ENCODE measurements at places on chromosomes 1 and 21.

DNA sequence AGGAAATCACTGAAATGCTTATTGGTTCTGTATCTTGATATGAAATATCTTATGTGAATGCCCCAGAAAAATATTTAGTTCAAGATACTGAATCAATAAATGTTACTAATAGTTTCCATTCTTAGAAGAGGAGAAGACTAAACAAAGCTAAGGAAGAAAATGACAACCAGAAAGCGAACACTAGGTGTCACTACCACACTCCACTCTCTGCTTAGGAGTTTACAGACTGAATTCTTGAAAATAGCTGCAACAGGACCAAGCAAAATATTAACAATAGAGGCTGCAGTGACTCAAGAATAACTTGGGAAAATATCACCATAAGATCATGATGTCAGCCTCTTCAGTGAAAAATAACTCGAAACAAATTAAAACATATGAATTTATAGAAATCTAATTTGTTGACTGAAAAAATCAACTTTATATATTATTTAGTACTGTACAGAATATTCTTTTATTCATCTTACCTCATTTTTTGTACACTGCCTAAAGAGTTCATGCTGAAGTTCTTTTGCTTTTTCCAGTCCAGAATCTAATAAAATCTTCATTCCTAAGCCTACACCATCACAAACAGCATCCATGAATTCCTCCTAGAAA is 61.6 kb downstream of the KIF14 start:
- peak; percentile 54 for DNase-seq

GRCh38 chr1:176144526-176144925 is 62.6 kb downstream of the COP1 start:
- DNase-seq, result no peak

GRCh38 chr1:59415286-59415850 is 118.5 kb downstream of the FGGY start:
- DNase-seq, result no peak

DNA sequence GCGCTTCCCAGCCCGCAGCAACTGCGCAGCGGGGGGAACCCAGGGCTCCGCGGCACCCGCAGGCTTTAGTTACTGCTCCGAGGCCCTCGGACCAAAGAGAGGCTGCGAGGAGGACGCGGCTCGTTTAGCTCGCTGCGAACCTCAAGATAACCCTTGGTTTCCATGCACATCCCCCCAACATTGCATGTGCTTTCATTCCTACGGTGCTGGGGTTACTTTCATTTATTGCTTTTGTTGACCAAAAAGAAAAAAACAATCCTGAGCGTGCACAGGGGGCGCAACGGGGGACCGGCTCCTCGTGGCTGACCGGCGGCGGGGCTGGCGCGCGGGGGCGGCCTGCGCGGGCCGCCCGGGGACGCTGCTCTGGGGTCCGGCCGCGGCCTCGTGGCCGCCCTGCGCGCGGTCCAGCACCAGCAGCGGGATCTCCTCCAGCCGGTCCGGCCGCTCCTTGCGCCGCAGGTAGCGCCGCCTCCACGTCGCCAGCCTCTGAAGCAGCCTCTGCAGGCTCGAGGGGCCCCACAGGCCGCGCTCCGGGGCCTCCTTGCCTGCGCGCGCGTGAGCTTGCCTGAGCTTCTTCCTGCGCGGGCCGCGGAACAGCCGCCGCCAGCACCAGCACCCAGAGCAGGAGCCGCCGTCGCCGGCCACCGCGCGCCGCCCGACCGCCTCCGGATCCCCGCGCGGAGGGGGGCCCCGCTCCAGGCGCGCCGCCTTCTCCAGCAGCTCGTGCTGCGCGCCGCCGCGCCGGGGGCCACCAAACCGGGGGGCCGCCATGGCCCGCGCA is 77.4 kb downstream of the DESI2 start:
- DNase-seq, result peak; percentile 79

DNA sequence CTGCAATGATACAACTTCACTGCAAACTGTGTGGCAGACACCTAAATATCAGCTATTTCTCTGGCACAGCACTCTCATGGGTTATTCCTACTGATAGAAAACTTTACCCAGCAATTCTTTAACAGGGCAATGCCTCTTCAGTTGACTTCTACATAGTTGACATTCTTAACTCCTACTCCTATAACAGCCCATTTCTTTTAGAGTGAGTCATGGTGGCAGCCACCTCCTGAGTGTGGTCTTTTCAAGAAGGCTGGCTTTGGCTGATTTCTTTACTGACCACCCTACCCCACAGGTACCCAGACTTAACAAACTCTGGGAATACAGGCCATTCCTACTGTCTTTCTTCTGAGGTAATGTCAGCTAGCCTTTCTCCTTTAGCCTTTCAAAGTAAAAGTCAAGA is 805.8 kb upstream of the ADGRL2 start:
- no peak for DNase-seq

DNA sequence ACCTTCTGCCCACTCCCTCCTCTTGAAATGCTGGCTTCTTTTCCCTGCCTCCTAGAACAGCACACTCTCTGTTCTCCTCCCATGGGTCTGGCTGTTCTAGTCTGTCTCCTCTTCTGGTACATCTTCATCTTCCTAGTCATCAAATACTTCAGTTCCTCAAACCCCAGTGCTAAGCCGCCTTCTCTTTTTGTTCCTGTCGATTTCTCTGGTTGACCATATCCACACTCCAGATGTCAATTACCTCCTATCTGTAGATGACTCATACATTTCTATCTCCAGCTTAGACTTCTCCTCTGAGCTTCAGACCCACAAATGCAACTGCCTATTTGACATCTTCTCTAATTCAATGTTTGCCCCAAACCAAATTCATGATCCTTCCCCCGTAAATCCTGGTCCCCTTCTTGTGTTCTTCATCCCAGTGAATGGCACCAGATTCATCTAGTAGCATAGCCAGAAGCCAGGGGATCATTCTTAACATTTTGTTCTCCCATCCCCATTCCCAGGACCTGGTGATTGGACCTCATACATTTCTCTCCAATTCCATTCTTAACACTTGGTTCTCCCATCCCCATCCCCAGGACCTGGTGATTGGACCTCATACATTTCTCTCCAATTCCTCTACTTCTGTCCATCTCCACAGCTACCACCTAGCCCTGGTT is 35.9 kb downstream of the USP24 start:
- no peak for DNase-seq

- peak; percentile 30 for DNase-seq
Measured at GRCh38 chr21:40681164-40681859, 165.6 kb downstream of the DSCAM start.

GRCh38 chr1:1683104-1683905 is 9.3 kb downstream of the SLC35E2B start:
- DNase-seq, result no peak

GRCh38 chr21:32096411-32096810 is 182.4 kb downstream of the MIS18A start:
- no peak for DNase-seq

DNA sequence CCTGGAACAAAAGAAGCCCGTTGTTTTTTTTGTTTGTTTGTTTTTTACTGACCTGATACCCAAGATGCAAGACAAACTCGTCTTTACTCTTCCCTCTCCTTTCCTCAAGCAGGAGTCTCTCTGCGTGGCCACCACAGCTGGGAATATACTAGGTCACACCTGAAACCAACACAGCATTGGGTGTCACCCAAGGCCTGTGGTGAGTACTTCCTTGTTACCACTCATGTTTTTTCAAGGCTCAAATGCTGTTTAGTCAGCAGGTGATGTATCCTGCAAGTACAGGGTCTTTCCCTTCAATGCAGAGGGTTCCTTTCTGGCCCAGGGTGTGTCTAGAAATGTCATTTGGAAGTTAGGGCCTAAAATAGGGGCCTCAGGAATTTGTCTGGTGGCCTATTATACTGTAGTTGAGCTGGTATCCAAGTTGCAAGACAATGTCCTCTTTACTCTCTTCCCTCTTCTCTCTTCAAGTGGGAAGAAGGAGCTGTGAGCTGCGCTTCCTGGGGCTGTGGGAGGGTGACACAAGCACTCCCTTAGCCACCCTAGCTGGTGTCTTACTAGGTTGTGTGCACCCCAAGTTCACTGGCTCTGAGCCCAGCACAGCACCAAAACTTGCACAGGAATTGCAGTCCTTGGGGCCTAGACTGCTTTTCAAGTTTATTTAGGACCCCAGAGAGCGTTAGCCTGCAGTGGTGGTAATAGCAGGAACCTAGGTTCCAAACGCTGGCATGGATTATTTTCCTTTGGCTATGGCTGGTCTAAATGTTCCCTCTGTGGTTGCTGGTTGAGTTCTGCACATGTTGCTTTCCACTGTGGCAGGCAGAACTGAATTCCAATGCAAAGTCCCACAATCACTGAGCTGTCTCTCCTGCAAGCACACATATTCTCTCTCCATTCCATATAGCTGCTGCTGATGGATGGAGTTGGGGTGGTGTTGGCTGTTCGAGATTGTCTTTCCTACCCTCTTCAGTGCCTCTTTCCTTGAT is 91.4 kb upstream of the LYPLAL1 start:
- no peak for DNase-seq

DNA sequence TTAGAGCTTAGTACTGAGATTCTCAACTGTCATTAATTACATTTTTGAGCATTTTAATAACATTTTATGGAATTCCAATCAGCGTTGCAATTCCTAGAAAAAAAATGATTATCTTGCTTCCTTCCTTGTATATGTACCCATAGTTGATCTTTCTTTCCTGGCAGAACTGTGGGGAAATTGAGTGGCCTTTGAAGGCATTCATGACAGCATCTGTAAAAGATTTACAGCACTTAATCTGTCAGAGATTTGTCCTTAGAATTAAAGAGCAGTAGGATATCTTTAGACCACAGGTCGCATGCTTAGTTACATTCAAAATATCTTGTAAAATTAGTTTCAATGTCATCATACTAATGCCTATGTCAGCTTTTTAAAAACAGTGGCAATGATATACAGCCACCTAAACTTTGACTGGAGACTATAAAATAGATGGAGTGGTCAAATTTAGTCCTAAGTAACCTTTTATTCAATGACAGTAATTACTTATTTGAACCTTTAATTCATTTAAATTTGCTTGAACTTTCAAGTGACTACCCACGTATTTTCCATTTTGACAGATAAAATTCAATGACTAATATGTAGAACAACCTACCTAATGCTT is 692.0 kb downstream of the NCAM2 start:
- DNase-seq, result no peak

DNA sequence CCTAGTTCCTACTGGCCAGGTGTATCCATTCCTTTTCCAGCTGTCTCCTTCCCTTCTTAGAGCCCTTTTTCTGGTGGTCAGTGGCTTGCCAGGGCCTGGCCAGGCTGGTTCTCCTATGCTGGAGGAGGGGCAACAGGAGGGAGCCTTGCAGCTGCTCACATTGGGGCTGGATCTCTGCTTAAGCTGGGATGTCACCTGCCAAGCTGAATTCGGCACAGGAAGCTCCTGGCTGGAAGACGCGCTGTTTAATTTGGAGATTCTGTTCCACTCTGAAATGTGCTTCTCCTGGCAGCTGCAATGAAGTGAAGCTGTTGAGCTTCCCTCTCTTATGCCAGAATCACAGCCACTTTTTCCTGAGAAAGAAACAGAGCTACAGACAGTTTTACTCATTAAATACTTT is 56.0 kb upstream of the POU3F1 start:
- peak; percentile 89 for DNase-seq

- DNase-seq, result no peak
Measured at GRCh38 chr1:94540440-94541245, 916 bp downstream of the F3 start.

GRCh38 chr1:107523736-107524135 is 382.9 kb downstream of the NTNG1 start:
- no peak for DNase-seq

- DNase-seq, result no peak
Measured at GRCh38 chr1:2503554-2504224, 22.7 kb downstream of the PANK4 start.

DNA sequence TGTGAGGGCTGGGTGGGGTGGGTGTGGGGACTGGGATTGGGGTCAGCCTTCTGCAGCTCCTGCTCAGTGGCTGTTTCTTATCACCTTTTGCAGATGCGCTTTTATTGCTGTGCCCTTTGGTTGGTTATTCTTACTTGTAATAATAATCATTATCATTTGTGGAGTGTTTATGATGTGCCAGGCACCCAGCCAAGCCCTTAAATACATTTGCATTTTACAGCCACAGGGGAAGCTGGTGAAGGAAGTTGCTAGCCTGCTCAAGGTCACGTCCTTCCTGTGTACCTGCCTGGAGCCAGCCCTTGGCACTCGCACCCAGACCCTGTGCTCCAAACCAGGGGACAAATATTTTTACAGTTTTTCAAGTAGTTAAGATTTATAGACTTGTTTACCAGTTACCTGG is 144.0 kb downstream of the PGBD5 start:
- no peak for DNase-seq

DNA sequence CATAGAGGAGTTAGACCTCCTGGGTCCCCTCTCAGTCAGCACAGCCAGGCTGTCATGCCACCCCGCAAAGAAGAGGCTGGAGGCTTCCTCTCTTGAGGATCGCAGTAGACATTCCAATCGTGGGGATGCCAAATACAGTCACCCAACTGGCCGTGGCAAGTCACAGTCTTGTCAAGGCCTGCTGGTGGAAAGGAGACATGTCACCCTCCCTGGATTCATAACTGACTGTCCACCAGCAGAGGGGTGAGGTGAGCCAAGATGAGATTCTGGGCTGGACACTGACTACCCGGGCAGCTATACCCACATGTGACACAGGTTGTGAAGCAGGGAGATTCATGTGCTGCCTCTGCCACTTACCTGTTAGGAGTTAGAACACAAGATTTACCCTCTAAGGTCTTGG is 123.5 kb upstream of the NGF start:
- no peak for DNase-seq

GRCh38 chr1:228975238-228975907 is 240.1 kb downstream of the RHOU start:
- no peak for DNase-seq

DNA sequence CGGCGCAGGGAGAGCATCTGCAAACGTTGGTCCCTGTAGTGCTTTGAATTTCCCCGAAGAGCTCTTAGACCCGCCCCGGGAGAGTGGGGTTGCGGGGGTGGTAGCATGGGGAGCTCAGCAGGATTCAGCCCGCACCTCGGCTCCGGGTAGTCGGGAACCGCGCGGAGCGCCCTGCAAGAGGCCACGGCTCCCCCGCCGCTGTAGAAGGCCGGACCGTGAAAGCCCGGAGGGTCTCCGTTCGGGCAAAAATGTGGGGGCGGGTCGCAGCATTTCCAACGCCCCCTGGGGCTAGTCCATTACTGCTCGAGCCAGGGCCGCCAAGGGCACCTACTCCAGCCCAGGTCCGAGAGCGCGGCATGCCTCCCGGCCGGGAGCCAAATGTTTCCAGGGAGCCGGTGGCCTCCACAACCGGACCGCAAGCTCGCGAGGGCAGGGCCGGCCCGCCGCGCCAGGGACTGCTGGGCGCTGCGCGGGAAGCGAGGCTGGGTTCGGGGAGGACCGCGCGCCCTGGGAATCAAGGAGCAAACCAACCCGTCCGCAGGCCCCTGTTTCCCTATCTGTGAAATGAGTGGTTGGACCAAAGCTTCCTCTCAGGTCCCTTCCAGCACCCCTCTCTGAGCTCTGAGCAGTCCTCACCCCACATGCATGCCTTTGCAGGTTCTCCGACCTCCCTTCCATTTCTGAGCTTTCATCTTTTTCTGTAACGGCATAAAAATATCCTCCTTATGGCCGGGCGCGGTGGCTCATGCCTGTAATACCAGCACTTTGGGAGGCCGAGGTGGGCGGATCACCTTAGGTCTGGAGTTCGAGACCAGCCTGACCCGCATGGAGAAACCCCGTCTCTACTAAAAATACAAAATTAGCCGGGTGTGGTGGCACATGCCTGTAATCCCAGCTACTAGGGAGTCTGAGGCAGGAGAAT is 775 bp upstream of the TMEM63A start:
- DNase-seq, result peak; percentile 21

All from brain (organoid and tissue), 16 donors.